ENCODE measurements at places on chromosomes 5 and 9.

GRCh38 chr5:113692891-113693457 lies 179.5 kb downstream of the YTHDC2 start:
- no peak for DNase-seq

GRCh38 chr5:37771731-37772130 lies 68.1 kb downstream of the GDNF start:
- no peak for DNase-seq

- no peak for DNase-seq
Observed at GRCh38 chr5:73528248-73528647, 30.0 kb downstream of the BTF3 start.

DNA sequence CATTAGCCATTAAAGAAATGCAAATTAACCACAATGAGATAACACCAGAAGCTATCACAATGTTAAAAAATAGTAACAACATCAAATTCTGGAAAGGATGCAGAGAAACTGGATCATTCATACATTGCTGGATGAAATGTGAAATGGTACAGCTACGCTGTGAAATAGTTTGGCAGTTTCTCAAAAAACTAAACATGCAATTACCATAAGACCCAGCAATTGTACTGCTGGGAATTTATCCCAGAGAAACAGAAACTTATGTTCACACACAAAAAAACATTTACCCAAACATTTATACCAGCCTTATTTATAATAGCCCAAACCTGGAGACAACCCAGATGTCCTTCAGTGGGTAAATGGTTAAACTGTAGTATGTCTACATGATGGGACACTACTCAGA lies 592.9 kb downstream of the ZNF608 start:
- no peak for DNase-seq

- DNase-seq, result no peak
Observed at GRCh38 chr5:73061593-73061992, 58.8 kb upstream of the TMEM171 start.

DNA sequence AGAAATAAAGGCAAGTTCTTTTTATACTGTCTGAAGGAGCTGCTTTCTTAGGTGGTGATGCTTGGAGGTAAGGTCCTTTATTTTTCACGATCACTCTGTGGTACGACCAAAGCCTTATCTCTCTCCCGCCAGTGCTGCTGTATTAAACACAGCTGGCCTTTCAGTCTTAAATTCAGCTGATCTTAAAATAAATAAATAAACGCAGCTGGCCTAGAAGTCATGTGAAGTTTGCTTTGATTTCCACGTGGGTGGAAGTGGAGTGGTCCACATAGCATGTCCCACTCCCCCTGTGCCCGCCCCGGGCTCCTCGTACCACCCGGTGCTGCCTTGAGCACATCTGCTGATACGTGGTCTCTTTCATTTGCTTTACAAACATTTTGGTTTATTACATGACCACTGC lies 260.4 kb downstream of the FANCC start:
- DNase-seq, result no peak

GRCh38 chr9:19988281-19988680 lies 199.4 kb upstream of the SLC24A2 start:
- no peak for DNase-seq

DNA sequence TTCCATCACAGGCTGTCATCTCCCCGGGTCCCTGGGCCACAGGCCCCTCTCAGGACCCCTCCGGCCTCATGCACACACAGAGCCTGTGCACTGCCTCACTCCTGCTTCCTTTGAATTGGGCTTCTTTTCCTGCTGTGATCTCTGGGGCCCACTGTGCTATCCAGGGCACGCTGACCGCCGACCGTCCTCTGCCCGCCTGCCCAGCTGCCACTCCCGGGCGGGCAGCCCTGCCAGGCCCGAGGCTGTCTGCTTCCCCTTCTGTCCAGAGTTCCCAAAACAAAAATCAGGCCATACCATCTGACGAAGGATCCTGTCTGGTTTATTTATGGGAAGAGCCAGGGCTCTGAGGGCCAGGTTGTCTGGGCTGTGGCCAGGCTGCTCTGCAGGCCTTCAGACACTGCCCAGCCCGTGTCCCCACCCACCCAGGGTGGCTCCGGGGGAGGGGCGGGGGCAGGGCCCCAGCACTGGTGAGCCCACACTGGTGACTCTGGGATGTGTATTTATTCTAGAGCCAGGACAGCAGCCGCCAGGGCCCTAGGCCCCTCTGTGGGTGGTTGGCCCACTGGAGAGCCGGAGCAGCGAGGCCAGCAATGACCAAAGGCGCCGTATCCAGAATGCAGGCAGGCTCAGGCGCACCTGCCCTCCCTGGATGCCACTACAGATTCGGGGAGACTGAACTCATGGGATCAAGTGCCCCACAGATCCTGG lies 57.0 kb downstream of the ADAMTS2 start:
- no peak for DNase-seq

- DNase-seq, result peak; percentile 28
Observed at GRCh38 chr5:141681695-141682641, at the start of gene ARAP3. Gene ARAP3, minus strand, starts transcription at chr5:141682230. Its CDS starts 1,744 bp downstream, at chr5:141680486.

- DNase-seq, result no peak
Observed at GRCh38 chr5:157026789-157027424, 32.0 kb downstream of the HAVCR1 start.

DNA sequence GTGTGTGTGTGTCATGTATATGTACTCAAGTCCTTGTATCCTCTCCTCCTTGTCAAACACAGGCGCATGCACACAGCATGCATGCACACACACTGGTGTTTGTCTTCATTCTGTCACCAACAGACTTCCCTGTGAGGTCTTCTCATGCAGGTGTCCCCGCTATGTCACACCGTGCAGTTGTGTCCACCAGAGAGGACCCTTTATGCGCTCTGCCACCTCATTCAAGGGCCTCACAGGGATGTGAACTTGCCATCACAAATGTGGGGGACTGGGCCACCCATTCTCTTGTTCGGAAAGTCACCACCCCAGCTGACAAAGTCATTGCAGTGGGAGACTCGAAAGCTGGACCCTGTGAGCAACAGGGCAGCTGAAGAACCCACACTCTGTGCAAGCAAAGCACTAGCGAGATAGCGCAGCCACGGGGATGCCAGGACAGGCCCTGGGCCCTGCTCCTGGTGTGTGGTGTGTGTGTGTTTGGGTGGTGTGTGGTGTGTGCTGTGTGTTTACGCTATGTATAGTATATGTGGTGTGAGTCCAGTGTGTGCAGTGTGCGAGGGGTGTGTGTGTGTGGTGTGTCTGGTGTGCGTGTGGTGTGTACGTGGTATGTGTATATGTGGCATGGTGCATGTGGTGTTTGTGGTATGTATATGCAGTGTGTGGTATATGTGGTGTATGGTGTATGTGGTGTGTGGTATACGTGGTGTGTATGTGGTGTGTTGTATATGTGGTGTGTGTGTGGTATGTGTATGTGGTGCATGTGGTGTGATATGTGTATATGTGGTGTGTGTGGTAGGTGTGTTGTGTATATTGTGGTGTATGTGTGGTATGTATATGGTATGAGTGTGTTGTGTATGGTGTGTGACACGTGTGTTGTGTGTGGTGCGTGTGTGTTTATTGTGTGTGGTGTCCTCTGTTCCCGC lies 30.9 kb upstream of the NXNL2 start:
- no peak for DNase-seq

DNA sequence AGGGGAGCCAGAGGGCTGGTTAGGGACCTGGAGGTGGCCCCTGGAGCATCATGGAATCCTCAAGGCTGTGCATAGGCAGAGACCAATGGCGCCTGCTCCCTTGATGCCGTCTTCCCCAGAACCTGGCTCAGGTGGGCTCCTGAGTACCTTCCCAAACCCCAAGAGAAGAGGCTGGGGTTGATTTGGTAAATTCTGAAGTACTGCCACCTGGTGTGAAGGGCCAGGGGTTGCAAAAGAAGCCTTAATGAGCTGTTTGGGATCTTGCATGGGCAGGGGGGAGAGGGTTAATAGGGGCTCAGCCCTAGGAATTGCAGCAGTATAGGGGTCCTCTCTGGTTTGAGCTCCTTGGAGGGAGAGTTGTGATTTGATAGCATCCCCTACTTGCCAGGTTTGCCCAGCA lies 52.1 kb downstream of the CYSTM1 start:
- DNase-seq, result no peak

DNA sequence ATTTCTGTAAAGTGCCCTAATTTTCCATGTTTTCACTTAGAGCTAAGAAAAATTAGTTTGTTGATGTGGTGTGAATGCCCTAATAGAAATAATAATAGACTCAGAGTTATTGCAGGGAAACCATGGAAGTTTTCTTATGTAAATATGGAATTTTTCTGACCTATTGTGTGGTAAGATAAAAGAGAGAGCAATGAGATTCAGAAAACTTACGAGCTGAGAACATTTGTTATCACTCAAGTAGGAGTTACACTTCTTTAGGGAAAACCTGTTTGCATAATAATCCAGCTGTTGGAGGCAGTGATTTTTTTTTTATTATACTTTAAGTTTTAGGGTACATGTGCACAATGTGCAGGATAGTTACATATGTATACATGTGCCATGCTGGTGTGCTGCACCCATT lies 39.2 kb downstream of the PRR16 start:
- DNase-seq, result no peak

- DNase-seq, result no peak
Observed at GRCh38 chr5:160185626-160186360, 43.5 kb upstream of the FABP6 start.

DNA sequence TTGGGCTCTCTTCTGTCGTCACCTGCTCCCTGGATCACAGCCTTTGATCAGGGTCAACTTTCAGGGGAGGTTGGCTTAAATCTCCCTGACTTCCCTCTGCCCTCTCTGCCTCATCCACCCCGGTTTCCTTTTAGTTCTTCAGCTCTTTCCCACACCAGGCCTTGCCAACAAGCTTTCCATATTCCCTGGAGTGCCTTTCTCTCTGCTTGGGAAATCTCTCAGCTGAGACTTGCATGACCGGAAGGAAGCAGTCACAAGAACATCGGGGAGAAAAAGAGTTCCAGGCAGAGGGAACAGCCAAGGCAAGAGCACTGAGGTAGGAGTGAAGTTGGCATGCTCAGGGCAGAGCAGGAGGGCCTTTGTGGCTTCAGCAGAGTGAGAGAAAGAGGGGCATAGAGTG lies 88.4 kb upstream of the HSPA9 start:
- no peak for DNase-seq

GRCh38 chr9:124960409-124960752 lies 19.5 kb upstream of the GOLGA1 start:
- no peak for DNase-seq

- no peak for DNase-seq
Observed at GRCh38 chr5:171415115-171415730, 4.2 kb upstream of the FGF18 start.

DNA sequence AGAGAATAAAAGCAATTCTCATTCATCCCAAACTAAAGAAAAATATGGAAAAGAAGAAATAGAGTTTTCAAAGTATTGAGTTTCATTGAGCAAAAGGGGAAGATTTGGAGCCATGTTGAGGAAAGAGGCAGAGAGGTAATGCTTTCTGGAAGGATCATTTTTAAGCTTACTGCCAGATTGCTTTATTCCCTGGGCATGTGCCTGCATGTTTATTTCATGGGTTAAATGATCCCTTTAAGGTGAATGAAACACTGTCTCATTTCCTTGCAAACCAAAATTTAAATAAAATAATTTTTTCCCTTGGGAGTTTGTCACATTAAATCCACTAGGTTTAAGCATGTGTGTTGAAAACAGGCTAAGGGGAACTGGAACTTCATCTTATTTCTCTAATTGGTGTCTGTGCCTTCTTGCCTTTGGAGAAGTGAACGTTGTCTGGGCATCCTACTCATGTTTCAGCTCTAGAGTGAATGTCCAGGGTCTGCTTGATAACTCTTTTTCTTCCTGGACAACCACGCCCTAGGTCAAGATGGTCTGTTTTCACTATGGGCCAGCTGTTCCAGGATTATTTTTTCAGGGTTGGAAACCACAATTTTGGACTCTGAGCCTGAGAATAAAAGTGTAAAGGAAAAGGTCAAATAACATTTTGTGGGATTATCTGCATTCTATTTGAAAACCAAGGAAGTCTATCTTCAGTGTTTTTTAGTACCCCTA lies 114.1 kb upstream of the ELL2 start:
- DNase-seq, result no peak

DNA sequence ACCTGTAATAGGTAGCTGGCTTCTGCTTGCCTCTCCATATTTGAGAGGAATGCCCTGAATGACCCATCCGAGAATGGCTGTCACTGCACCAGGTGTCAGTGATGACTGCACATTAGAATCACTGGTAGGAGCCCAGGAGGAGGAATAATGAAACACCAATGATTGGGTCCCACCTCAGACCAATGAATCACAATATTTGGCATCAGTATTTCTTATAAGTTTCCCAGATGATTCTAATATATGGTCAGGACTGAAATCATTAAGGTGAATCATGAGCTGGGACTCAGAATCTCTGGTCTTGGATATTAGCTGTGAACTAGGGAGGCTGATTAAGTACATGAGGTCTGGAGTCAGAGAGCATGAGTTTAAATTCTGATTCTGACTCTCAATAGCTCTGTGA lies 23.4 kb downstream of the ARSB start:
- no peak for DNase-seq

DNA sequence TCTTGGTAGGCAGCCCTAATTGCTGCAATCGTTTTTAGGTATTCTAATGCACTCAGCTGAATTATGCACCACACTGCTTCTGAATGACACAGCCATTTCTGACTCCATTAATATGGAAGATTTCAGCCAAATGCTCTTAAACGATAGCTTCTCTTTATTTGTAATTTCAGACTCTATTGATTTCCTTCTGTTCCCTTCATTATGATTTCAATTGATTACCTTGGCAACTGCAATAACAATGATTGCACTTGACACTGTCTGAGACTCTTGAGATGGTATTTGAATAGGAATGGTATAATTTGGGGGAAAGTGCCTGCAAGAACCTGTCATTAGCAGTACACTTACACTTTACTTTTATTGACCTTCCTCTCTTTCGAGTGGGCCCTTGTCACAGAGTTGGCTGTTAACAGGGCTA lies 296.1 kb upstream of the DMAC1 start:
- no peak for DNase-seq

DNA sequence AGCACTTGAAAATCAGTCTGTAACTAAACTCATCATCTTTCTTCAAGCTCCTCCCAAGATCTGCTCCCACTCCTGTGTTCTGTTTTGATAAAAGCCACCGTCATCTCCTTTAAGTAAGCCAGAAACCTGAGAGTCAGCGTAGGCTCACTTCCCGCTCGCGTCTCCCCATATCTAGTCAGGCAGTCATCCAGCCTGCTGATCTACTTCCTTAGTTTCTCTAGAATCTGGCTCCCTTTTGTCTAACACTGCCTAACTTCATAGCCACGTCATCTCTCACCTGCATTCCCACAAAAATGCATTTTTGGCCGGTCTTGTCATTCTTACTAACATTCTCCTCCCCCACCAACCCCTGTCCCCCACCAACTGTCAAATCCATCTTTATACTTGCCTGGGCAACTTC lies 3.0 kb upstream of the TJP2 start:
- DNase-seq, result no peak

GRCh38 chr9:105141146-105141975 lies 103.1 kb upstream of the SLC44A1 start:
- DNase-seq, result no peak

- no peak for DNase-seq
Observed at GRCh38 chr5:24615159-24615558, 29.6 kb downstream of the CDH10 start.

Data from CD4-positive, alpha-beta T cell treated with Interleukin-15 for 4 hours (primary cell).